ENCODE measurements at places on chromosomes 4 and X.

- no peak for DNase-seq
These were observed 72.0 kb downstream of the WFS1 start for GRCh38 chr4:6341696-6342095.

DNA sequence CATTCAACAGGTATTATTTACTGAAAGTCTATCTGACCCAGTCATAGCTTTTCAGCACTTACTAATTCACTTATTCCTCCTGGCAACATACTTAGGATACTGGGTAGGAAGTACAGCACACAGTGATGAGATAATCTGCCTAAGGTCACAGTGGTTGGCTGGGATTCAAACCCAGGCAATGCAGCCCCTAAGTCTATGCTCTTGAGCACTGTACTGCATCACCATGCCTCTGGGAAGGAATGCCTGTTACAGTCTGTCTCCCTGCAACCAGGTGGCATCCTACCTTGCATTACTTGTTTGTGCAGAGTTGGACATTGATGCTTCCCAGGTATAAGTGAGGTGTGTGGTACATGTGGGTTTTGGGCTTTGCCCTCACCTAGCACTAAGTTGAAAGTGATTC, 21.5 kb upstream of the LRAT start:
- DNase-seq = no peak

DNA sequence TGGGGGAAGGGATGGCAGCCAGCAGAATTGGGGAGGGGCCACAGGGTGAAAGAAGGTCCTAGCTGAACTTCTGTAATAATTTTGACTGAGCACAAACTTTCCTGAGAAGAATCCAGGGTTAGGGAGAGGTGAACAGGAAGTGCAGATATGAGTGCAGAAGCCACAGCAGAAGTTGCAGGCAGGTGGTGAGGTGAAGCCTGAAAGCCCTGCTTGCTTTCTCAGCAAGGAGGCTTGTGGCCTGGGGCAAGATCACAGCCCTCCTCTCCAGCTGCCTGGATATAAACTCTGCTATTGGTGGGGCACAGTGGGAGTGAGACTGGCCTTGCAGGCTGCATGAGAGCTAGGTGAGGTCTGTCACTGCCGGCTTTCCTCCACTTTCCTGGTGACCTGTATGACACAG, 44.1 kb upstream of the UPRT start:
- no peak for DNase-seq

DNA sequence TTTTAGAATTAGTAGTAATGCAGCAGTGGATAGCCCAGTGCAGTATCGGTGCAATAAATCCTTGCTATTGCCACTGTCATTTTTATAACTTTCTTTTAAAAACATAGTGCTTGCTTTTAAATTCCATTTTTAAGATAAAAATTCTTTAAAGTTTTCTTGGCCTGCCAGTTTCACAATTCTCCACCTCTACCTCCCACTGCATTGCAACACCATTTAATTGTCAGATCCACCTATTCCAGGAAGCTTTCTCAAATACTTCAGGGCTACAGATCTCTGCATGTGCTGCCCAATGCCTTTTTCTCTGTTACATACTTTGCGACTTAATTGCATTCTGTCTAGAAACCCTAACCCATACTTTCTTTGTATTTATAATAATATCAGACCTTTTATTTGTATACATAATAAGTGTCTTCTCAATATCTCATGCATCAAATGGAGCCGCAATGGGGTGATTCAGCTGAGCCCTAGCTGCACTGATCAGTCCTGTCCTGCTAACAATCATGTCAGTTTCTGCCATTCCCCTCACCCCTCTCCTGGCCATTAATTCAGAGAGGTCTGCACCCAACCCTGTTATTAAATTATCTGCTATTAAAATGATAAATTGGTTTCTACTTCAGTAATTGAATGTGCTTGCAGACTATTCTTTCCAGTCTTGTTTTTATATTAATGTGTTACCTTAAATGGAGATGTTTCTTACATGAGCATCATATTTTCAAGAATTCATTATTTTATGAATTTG, 193.1 kb downstream of the SLIT2 start:
- DNase-seq = no peak

- DNase-seq = no peak
These were observed 557 bp upstream of the USP38 start for GRCh38 chr4:143184217-143184502.

DNA sequence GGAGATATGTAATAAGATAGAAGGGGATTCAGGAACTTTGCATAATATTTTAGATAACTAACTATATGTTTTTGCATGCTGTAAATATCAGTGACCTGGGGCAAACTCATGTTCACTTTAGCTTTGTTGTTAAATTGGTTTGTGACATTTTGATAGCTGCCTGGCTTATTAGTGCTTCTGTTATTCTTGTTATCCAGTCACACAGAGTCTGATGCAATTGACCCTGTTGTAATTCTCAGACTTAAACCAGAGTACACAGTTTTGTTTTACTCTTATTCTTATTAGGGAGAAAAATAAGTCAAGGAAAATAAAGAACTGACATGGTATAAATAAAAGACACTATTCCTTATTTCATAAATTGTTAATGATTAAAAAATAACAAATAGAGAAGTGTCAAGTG, 516.7 kb upstream of the SLIT2 start:
- no peak for DNase-seq

- DNase-seq = no peak
These were observed 109.0 kb downstream of the ATP11C start for GRCh38 chrX:139823806-139824205.

- DNase-seq = no peak
These were observed 94.2 kb downstream of the CDS1 start for GRCh38 chr4:84677093-84677492.

- no peak for DNase-seq
These were observed 994.9 kb upstream of the SLIT2 start for GRCh38 chr4:19256823-19257222.

GRCh38 chrX:13721371-13721770, 13.0 kb downstream of the TRAPPC2 start:
- DNase-seq = no peak

DNA sequence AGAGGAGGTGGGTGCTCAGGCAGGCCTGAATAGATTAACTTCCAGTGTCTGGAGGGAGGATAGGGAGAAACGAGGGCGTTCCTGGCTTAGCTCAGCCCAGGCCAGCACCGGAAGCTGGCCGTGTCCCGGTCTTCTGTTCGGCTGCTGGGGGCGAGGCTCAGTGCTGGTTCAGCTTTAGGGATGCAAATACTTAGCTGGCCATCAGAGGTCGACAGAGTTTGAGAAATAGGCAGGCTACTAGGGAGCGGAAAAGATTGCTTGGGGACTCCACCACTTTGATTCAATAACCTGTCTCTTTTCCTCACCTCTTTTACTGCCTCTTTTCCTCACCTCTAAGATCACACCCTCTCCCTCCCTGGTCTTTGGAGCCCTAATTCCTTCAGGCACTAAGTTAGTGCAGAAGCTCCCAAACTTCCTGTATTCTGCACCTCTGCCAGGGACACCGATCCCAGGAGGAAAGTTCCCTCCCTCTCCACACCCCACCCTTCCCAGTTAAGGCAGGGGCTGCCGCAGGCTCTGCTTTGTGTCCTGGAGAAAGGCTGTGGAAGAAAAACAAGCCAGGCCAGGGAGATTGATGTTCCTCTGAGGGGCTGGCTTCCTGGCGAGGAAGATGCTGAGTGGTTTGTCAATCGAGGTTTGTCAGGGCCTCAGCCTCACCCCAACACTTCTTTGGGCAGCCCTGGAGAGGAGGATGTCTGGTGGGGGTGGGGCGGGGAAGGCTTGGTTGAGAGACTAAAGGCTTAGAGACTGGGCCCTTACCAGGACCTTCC, 6.0 kb upstream of the EFNB1 start:
- DNase-seq = no peak

GRCh38 chr4:20248155-20248558, 3.5 kb upstream of the SLIT2 start:
- no peak for DNase-seq

- DNase-seq = peak; percentile 40
These were observed 172.2 kb upstream of the CXCL13 start for GRCh38 chr4:77433418-77433733.

GRCh38 chr4:150997141-150997540, 17.9 kb downstream of the LRBA start:
- no peak for DNase-seq

DNA sequence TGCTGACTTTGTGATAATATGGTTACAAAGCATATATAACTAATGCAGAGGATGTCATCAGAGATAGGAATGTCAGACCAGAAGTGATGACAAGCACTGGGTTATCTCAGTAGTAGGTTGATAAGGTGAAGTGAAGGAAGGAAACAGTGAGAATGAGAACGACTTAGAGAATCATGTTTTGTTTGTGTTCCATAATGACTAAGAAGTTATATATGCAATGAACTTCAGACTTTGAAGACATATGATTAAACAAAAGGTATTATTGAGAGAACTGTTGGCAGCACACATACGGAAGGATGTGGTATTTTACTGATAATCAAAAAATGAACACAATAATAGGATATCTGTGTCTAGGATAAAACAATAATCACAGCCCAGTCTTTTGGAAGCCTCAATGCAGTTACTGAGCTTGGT, 18.3 kb upstream of the HHIP start:
- no peak for DNase-seq

GRCh38 chrX:134181275-134181660, 55.7 kb upstream of the CCDC160 start:
- DNase-seq = no peak

- no peak for DNase-seq
These were observed 867.7 kb upstream of the HS3ST1 start for GRCh38 chr4:12296366-12296765.

DNA sequence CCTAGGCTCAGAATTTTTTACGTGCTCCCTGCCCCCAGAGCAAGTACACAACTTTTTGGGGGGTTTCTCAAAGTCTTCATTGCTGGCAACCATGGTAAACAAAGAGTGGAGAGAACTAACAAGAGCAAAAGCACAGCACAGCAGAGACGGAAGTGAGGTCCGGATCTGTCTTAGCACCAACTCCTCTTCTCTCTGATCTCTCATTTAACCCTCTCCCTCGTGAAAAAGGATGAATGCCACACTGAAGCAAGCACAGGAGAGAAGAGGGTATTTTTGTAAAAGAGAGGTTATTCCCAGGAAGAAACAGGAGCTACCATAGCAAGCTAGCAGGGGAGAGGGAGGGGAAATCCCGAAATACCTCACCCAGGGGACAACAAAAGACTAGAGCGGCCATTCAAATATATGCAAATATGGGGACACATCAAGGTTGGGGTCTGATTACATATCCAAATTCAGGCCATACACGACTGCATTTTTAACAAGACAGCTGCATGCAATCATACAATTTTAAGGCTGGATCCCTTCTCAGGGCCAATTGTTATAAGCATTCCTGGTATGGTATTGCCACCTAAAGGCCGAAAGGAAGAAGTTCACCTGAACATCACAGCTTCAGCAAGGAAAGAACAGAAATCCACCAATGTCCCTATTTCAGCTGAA, 46.6 kb downstream of the CD40LG start:
- peak; percentile 72 for DNase-seq

GRCh38 chrX:153573984-153574383, 25.0 kb downstream of the CCNQ start:
- no peak for DNase-seq

DNA sequence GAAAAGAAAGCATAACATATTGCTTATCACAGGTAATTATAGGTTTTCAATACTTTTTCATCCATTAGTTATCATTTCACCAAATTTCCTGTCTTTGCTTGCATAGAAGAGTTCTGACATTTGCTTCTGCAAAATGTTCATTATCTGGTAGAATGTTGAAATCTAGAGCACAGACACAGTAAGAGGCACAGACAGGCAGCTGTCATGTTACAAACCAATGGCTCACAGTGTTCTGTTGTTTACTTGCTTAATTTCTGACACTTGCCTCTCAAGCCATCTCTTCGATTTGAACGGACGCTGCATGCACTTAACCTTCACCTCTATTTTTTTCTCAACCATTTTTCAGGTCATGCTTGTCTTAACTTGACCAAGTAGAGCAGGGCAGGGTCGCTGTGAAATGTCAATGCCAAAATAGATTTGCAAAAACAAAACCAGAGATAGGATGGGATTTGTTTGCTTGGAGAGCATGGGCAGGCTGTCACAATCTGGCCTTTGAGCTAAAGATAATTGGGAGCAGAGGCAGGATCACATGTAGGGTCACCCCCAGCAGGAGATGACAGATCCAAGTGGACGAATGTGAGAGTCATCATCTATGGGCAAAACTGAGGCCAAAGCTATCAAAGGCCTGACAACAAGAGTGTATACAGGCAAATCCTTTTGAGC, 292.3 kb downstream of the SMARCA1 start:
- DNase-seq = no peak

DNA sequence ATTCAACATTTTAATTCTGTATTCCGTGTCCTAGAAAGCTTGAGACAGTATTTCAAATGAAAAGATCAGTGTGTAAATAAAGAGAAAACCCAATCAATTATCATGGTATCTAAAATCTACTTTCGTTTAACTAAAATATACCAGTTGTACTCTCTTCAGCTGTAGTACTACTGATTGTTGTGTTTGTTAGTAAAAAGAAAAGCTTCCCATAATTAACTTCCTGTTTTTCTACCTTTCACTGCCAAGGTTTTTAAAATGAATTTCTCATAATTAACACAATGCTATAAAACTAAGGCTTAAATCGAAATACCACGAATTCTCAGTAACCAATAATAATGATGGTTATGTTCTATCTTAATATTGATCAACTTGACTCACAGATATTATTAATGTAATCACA, 37.4 kb downstream of the PPP3CA start:
- no peak for DNase-seq

- DNase-seq = no peak
These were observed 40.2 kb downstream of the VSIG4 start for GRCh38 chrX:65999563-66000148.

DNA sequence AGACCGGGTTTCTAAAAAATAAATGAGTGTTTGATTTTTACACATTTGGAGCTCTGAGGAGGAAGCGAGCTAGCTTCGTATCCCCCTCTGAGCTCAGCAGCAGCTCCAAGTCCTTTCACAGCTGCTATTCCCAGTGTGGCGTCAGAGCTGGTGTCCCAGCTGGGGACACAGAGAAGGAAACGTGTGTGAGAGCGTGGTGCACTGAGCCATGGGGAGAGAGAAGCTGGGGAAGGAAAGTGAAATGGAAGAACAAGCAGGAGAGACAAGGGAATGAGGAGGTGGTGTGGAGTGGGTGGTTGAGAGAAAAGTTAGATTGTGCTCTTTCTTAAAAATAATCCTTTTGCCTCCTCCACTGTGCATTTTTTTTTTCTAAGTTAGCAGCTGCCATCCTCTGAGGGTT, 79.5 kb upstream of the SLC4A4 start:
- DNase-seq = no peak
